ENCODE measurements at places on chromosomes 12 and 14.

GRCh38 chr12:49489720-49490119 lies 49.1 kb upstream of the KCNH3 start:
- no peak for DNase-seq

GRCh38 chr12:42481368-42481767 lies 108.2 kb downstream of the PRICKLE1 start:
- no peak for DNase-seq

- DNase-seq: no peak
Observed at GRCh38 chr14:32693114-32693513, 245.6 kb upstream of the NPAS3 start.

DNA sequence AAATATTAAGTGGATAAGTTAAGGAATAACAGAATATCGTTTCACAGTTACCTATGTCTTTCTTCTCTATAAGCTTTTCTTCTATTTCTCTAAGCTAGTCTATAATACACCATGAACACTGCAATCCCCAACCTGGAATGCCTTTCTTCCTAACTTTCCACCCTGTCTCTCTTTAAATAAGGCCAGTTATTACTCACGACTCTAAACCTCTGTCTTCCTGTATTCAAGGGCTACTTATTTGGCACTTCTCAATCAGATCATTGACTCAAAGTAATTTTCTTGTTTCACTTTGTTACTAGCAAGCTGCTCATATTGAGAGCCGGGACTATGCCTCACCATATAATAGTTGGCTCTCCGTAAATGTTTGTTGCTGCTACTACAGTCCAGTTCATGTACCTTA lies 13.5 kb downstream of the FERMT2 start:
- no peak for DNase-seq

- no peak for DNase-seq
Observed at GRCh38 chr14:73237219-73237785, at the start of gene PAPLN. PAPLN (plus strand) TSS chr14:73237506; CDS start chr14:73239779, 2,273 bp downstream.

Measured in common myeloid progenitor, CD34-positive (primary cell).